ENCODE measurements at places on chromosomes 12 and 14. TPM values are rescaled to one million over a fixed set of nuclear protein-coding genes. Genes with fewer than 3 reads are reported as not detected.

KLRD1 gene
- total RNA-seq: under 0.01 TPM

NOVA1 gene
- 1.3 TPM for total RNA-seq

CIDEB gene
- 1.6 TPM for total RNA-seq

ANKLE2 gene
- total RNA-seq: 82.3 TPM

KRT78 gene
- total RNA-seq: not detected

SRRM4 gene
- total RNA-seq: not detected

A2ML1 gene
- not detected for total RNA-seq

SYNDIG1L gene
- total RNA-seq: not detected

WSCD2 gene
- total RNA-seq: not detected

HCAR2 gene
- total RNA-seq: not detected

CLEC4C gene
- not detected for total RNA-seq

CKB gene
- 1.9 TPM for total RNA-seq

IRAK3 gene
- total RNA-seq: 9.8 TPM

CLEC4A gene
- not detected for total RNA-seq

KRT85 gene
- total RNA-seq: not detected

EAPP gene
- 36.3 TPM for total RNA-seq

LTB4R2 gene
- total RNA-seq: 10.6 TPM

CELA1 gene
- not detected for total RNA-seq

KHNYN gene
- total RNA-seq: 46.6 TPM

FGD6 gene
- total RNA-seq: 32.7 TPM

RILPL1 gene
- total RNA-seq: 11.8 TPM

PRDM4 gene
- 50.1 TPM for total RNA-seq

CLEC1B gene
- total RNA-seq: not detected

PPP4R4 gene
- not detected for total RNA-seq

CCDC197 gene
- total RNA-seq: not detected

MGAT4C gene
- total RNA-seq: 0.10 TPM

TSHR gene
- not detected for total RNA-seq

MMP14 gene
- 400 TPM for total RNA-seq

PCED1B gene
- total RNA-seq: 0.38 TPM

KRT5 gene
- not detected for total RNA-seq

PLCZ1 gene
- total RNA-seq: not detected

OTX2 gene
- total RNA-seq: not detected

KCTD10 gene
- total RNA-seq: 141 TPM

FAM222A gene
- total RNA-seq: 0.65 TPM

SYCP3 gene
- 0.67 TPM for total RNA-seq

GLI1 gene
- total RNA-seq: not detected

SIRT4 gene
- total RNA-seq: 0.76 TPM

GPR135 gene
- 2.3 TPM for total RNA-seq

ARHGAP9 gene
- not detected for total RNA-seq

KCNH3 gene
- total RNA-seq: not detected
